ENCODE measurements at places on chromosomes 2 and 18. TPM values are rescaled to one million over a fixed set of nuclear protein-coding genes. Genes with fewer than 3 reads are reported as not detected.

Gene SERPINE2
- total RNA-seq, result 6.1 TPM

Gene COX5B
- total RNA-seq, result 1,345 TPM

Gene FLACC1
- 6.5 TPM for total RNA-seq

Gene ASB18
- total RNA-seq, result 4.6 TPM

Gene KCNG2
- not detected for total RNA-seq

Gene DNAH7
- total RNA-seq, result 0.05 TPM

Gene RNF125
- total RNA-seq, result 5.6 TPM

Gene CLEC4F
- 0.22 TPM for total RNA-seq

Gene THUMPD2
- 6.0 TPM for total RNA-seq

Gene AKAIN1
- not detected for total RNA-seq

Gene CNRIP1
- total RNA-seq, result 12.5 TPM

Gene STAMBP
- 27.8 TPM for total RNA-seq

Gene PFN4
- total RNA-seq, result 0.32 TPM

Gene SERPINB12
- total RNA-seq, result not detected

Gene CTNNA2
- not detected for total RNA-seq

Gene CCDC141
- total RNA-seq, result 116 TPM

Gene GNAL
- total RNA-seq, result 5.1 TPM

Gene MRPL30
- 39.3 TPM for total RNA-seq

Gene XDH
- total RNA-seq, result not detected

Gene INPP5D
- 5.2 TPM for total RNA-seq

Data from Right ventricle myocardium inferior (tissue), 1 donor.